ENCODE measurements at places on chromosomes 12 and 14. TPM values are rescaled to one million over a fixed set of nuclear protein-coding genes. Genes with fewer than 3 reads are reported as not detected.

Gene RHOJ
- not detected for total RNA-seq

Gene ERP27
- 9.4 TPM for total RNA-seq

Gene PROX2
- 0.71 TPM for total RNA-seq

Gene KRT75
- total RNA-seq, result not detected

Gene PRPH
- total RNA-seq, result not detected

Gene COX8C
- not detected for total RNA-seq

Gene TCL1B
- total RNA-seq, result not detected

DNA sequence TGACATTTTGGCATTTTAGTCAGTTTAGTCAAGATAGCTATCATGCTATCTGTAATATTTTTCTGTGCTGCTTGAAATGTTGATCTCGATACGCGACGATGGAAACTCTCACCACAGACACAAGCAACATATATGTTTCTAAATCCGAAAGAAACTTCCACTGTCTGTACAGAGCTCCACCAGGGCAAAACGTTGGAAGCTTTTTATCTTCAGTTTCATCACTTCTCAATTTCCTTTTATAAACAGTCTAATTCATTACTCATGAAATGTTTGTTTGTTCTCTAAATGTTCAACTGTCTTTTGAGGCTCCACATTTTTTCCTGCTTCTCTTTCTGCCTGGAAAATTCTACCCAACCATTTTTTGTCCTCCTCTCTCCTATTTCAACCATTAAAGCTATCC lies 737.6 kb downstream of the SLC16A7 start:
- ATAC-seq, result no peak

GRCh38 chr14:24513009-24513408 lies 4.9 kb upstream of the CMA1 start:
- ATAC-seq, result no peak

DNA sequence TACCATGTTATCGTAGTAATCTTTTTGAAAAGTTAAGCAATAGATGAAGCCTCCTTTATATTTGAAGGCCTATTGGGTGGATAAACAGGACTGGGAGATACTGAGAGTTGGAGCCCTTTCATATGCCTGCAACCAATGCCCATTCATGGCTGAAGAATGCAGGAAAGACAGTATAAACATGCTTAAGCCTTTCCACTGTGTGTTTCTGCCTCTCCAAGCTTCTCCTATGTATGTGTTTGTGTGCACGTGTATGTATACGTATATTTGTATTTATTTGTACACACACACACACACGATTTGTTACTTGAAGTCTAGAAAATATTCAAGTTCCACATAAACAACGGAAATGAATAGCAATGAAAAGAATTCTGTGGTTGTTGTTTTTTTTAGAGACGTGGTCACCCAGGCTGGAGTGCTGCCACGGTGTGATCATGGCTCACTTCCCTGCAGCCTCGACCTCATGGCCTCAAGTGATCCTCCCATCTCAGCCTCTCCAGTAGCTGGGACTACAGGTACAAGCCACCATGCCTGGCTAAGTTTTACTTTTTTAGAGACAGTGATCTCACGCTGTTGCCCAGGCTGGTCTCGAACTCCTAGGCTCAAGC lies 1453.5 kb downstream of the AACS start:
- ATAC-seq, result no peak

- no peak for ATAC-seq
Measured at GRCh38 chr12:24407884-24408283, 458.4 kb upstream of the SOX5 start.

DNA sequence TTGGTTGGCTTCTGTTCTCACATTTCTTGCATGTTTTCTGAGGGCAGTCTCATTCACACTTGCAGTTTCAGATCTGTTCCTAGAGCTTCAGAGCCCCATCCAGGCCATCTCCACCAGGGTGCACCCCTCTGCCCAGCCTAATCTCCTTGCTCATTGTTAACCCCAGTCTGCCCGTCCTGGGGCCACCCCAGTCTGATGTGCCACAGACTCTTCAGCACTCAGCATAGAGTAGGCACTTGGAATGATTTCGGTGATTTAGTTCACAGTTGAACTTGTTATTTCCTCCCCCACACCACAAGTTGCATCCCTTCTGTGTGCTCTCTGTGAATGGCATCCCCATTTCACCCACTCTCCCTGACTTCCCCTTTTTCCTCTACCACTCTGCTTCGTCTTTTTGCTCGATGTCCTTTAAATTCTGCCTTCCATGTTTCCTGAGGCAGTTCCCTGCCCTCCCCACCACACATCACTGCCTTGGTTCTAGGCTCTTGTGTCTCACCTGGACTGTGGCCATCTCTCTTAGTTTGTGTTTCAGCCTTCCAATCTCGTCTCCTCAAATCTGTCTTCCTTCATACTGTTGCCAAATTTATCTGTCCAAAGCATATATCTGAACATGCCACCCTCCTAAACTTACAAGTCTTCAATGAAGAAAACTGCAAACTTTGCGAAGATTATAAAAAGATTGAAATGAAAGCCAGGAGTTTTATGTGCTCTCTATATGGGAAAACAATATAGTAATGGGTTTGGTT lies 41.5 kb downstream of the ANO6 start:
- ATAC-seq, result no peak

DNA sequence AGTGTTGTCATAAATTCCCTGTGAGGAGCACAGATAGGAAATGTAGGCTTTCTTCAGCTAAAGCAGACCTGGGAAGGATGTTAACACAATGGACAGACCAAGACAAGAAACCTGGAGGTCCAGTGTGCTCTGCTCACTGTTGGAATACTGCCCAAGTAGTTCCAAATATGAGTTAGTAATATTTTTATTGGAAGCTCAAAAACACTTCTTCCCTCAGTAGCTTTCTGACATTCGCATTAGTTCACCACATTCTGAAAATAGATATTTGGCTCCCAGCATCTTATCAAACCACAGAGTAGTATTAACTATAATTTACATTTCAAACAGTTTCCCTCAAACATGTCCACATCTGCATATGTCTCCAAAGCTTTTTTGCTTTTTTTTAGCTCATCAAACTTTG lies 74.8 kb upstream of the PYGL start:
- ATAC-seq, result no peak

GRCh38 chr12:65606008-65606766 lies 218.1 kb upstream of the HMGA2 start:
- ATAC-seq, result no peak

Measured in activated T-helper 17 cell treated with anti-CD3 and anti-CD28 coated beads, Interleukin-2, amount 50 U/mL, for 72 hours (primary cell).